ENCODE measurements at places on chromosomes 3 and 15. TPM values are rescaled to one million over a fixed set of nuclear protein-coding genes. Genes with fewer than 3 reads are reported as not detected.

GRCh38 chr3:150345021-150345538, 63.0 kb upstream of the TSC22D2 start:
- peak; percentile 100 for DNase-seq

Gene MYH15
- total RNA-seq: 0.95 TPM

GRCh38 chr3:180563406-180563805, 38.6 kb upstream of the TTC14 start:
- DNase-seq: no peak

DNA sequence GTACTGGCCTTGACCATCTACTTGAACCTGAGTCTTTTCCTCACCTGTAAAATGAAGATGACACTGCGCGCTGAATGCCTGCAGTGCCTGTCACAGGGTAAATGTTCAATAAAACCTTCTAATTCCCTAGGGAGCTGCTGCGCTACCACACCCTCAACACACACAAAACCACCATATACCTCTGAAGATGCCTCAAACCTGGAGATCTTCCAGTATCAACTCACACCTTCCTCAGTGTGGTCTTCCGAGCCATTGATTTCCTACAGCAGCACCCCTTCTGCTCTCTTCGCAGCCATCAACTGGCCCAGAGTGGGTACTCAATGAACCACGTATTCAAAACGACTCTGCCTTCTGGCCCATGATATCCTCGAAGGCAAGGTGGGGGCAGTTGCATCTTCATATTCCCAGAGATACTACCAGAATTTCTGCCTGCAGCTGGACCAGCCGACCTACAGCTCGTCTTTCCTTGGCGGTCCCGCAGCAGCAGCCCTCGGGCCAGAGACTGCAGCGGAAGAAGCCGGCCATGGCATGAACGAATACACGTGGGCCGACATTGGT, 695 bp downstream of the RPL32 start:
- DNase-seq: no peak

DNA sequence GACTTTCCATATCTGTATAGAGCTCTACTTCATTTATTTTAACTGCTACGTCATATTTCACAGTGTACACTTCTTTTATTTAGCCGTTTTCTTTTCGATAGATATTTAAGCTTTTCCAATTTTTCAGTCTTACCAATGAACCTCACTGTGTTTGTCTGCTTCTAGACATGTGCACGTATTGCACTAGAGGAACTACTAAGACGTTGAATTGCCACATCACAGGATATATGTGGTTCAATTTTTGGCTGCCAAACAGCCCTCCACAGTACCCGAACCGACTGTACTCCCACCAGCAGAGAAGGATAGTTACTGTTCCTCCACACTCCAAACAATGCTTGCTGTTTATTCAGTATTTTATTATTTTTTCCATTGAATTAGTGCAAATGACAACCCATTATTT, 2.0 kb downstream of the NR1I2 start:
- DNase-seq: no peak

GRCh38 chr3:10411598-10412332, 90.9 kb upstream of the SEC13 start:
- DNase-seq: no peak

- DNase-seq: no peak
Measured at GRCh38 chr3:157290766-157291165, 130.8 kb upstream of the CCNL1 start.

GRCh38 chr3:26639339-26639738, 16.8 kb downstream of the LRRC3B start:
- DNase-seq: no peak

- DNase-seq: no peak
Measured at GRCh38 chr3:74489050-74489792, 125.2 kb downstream of the CNTN3 start.

Gene BUB1B
- total RNA-seq: 75.3 TPM

All from PC-9 (cell line).